ENCODE measurements at places on chromosomes 5 and 9. TPM values are rescaled to one million over a fixed set of nuclear protein-coding genes. Genes with fewer than 3 reads are reported as not detected.

The MAT2B gene
- total RNA-seq: 49.0 TPM

The BNC2 gene
- total RNA-seq: 15.8 TPM

The MVB12B gene
- 8.2 TPM for total RNA-seq

The IFNA13 gene
- not detected for total RNA-seq

The MSMP gene
- not detected for total RNA-seq

The CARTPT gene
- total RNA-seq: not detected

DNA sequence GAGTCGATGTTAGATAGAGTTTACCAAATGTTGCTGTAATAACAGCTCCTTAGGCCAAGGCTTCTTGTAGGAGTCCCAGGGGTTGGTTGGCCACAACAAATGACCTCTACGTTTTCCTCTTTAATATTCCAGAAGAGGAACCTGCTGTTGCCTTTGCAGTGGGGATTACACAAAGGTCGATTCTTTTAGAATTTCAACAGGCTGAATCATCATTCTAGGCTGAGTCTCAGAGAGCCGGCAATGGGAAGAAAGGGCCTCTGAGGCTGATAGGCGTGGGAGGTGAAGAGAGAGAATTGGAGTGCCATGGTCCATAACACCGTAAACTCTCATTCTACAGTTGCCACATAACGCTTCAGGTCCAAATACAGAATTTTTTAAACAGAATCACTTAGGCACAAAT, 405.9 kb upstream of the DAP start:
- no peak for DNase-seq
- H3K27ac ChIP-seq: no peak overlapping the region
- no peaks in the 10 kb centered on the region for H3K36me3 ChIP-seq

DNA sequence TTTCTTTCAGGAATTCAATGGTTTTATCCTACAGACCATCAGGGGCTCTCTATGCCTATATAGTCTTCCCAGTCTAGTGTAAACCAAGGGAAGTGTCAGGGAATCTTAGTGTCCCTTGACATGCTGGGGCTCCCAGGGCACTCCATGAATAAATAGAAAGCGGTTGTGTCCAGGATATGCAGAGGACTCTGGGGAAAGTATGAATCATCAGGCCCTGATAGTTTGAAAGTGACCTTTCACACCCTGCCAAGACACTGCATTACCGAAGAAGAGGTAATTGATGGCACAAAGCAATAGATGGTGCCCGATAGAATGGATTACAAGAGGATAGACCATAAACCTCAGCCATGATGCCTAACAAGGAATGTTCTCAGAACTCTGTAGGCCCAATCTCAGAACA, 163.3 kb upstream of the DAPK1 start:
- H3K27ac ChIP-seq: no peak overlapping the region
- no peaks in the 10 kb centered on the region for H3K36me3 ChIP-seq
- no peak for DNase-seq

DNA sequence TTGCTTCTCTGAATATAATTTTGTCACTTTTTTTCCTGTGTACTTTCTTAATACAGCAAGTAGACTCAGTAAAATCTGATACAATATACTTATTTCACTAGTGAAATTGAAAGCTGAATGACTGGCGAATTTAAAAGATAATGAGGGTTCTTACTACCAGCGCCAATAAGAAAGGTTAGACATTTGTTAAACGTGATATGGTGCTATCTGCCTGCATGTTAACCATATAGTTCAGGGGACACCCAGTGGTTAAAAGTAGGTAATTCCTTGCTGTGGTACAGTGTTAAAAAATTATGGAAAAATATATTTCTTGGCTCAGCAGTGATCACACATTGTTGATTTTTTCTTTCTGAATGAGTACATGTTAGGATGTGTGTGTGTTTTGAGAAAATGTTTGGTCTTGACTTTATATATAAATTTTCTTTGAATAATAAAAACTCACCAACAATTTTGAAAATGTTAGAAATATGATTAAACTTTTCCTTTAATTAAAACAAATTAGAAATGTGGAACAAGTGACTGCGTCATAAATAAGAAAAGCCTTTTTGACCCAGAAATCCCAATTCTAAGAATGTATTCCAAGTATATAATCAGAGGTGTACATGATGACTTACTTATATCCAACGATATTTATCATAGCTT, 25.8 kb downstream of the CAST start:
- no peak overlapping the region for H3K27ac ChIP-seq
- no peaks in the 10 kb centered on the region for H3K36me3 ChIP-seq
- DNase-seq: no peak
- no peak overlapping the region for H3K4me3 ChIP-seq
- no peaks in the 10 kb centered on the region for H3K4me1 ChIP-seq

DNA sequence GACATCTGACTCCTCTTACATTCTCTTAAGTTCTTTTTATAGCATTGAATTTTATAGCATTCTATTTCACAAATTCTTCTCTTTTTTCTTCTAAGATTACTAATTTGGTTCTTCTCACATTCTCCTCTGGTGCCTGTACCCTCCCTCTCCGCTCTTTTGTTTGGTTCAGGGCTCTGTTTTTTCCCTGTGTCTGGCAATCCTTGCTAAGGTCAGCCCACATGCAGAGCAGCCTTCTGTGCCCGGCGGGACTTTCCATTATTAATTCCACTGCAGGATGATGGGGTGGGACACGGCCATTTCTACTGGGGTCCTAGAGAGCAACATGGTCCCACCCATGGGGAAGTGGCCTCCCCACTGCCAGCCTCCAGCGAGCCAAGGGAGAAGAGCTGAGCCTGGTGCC, 9.8 kb upstream of the TRAF2 start:
- no peaks in the 10 kb centered on the region for H3K27me3 ChIP-seq
- no peaks in the 10 kb centered on the region for H3K4me1 ChIP-seq
- H3K4me3 ChIP-seq: no peak overlapping the region
- DNase-seq: no peak
- no peak overlapping the region for H3K27ac ChIP-seq

DNA sequence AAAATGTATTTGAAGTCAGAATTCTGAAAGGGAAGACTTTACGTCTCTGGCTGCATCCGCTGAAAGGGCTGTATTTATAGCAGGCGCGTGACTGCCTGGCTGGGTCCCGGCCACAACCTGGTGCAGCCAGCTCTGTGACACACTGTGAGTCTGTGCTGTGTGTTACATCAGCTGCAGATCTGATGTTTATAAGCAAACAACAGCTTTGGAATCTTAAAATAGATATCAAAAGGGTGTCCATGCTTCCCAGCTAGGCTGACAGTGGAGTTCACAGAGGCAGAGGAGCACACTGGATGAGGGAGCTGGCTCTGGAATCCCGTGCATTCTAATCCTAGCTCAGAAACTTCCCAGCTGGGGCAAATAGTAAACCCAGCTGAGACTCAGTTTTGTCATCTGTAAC, 433.4 kb upstream of the BRINP1 start:
- H3K4me3 ChIP-seq: no peak overlapping the region
- H3K36me3 ChIP-seq: no peaks in the 10 kb centered on the region

- DNase-seq: no peak
- H3K4me1 ChIP-seq: no peaks in the 10 kb centered on the region
- no peaks in the 10 kb centered on the region for H3K36me3 ChIP-seq
- H3K27ac ChIP-seq: no peak overlapping the region
- no peaks in the 10 kb centered on the region for H3K27me3 ChIP-seq
These were observed 11.7 kb upstream of the PCDHB1 start for GRCh38 chr5:141039517-141039916.

DNA sequence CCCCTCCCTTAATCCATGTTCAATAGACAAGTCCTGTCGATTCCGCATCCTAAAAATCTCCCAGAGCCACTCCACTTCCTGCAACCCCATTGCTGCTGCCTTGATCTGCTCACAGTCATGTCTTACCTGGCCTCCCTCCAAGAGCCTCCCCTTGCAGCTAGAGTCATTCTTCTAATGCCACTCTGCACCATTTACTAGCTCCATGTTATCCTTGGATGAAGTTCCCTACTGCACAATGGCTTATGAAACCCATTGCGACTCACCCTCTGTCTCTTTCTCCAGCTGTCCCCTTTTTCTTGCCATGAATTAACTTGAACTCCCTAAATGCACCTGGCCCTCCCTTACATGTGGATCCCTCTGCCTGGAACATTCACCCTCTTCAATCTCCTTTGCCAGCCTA, 39.5 kb downstream of the MEGF10 start:
- no peaks in the 10 kb centered on the region for H3K4me1 ChIP-seq
- H3K27ac ChIP-seq: no peak overlapping the region
- no peaks in the 10 kb centered on the region for H3K27me3 ChIP-seq
- DNase-seq: no peak
- no peak overlapping the region for H3K4me3 ChIP-seq

- no peaks in the 10 kb centered on the region for H3K4me1 ChIP-seq
- H3K36me3 ChIP-seq: no peaks in the 10 kb centered on the region
- DNase-seq: no peak
- no peak overlapping the region for H3K4me3 ChIP-seq
These were observed 290.0 kb downstream of the ACTL7B start for GRCh38 chr9:108565651-108566378.

DNA sequence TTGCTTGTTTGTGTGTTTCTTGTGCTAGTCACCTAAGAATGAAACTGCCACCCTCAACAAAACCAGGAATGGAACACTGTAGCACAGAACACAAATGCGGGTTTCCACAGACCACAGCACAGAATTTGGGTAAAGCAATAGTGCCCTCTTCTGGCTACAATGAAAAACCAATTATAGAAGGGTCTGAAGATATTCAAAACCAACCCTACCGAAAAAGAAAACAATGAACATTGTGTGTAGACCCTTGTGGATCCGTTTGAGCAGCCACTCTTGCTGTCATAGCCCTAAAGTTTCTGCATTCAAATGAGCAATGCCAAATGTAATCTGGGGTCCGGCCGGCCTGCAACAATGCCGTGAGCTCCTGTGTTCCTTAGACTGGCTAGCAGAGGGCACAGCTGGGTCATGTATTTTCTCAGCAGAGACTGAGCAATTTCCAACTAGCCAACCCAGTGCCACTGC, 8.3 kb upstream of the ENC1 start:
- H3K36me3 ChIP-seq: no peaks in the 10 kb centered on the region
- DNase-seq: no peak
- no peaks in the 10 kb centered on the region for H3K4me1 ChIP-seq

DNA sequence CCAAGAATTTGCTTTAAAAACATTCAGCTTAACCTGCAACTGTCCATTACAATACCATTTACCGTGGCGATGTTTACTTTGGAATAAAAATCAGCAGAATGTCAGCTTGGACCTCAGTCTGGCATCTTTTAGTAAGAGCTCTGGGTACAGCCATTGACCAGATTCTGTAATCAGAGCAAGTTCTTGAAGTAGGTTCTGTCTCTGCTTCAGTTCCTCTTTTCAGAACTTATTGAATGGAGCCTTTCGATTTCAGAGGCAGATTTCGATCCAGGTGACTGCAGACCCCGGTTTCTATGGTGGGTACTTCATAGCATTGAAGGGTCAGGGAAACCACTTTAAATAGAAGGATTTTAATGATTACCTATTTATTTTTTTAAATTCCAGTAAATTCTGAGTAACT, 53.4 kb upstream of the SV2C start:
- no peaks in the 10 kb centered on the region for H3K27me3 ChIP-seq
- H3K36me3 ChIP-seq: no peaks in the 10 kb centered on the region
- H3K27ac ChIP-seq: no peak overlapping the region
- H3K4me3 ChIP-seq: no peak overlapping the region
- no peaks in the 10 kb centered on the region for H3K4me1 ChIP-seq

All from breast epithelium (tissue), 4 donors.